ENCODE measurements at places on chromosomes 11 and 22. TPM values are rescaled to one million over a fixed set of nuclear protein-coding genes. Genes with fewer than 3 reads are reported as not detected.

FXYD2 gene
- 1.3 TPM for total RNA-seq

OR2AG2 gene
- total RNA-seq = 0.18 TPM

SEC14L6 gene
- total RNA-seq = not detected

CCDC117 gene
- total RNA-seq = 40.2 TPM

IFITM1 gene
- total RNA-seq = 724 TPM

ACRV1 gene
- total RNA-seq = not detected
